ENCODE measurements at places on chromosomes 12 and 14.

DNA sequence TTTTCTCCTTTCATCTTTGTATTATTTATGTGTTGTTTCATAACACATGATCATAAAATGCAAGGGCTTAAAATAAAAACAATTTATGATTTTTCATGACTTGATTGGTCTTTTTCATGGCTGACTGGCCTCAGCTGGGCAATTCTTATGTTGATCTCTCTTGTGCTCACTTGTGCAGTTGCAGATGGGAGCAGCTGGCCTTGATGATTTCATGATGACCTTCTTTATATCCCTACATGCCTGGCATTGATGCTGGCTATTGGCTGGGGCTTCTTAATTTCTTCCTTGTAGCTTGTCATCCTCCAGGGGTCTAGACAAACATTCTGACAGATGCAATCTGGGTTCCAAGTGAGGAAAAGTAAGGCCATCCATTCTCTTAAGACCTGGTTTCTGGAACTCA is 1832.8 kb upstream of the FLRT2 start:
- DNase-seq: no peak

- no peak for DNase-seq
Measured at GRCh38 chr12:11886339-11886738, 184.4 kb upstream of the BCL2L14 start.

DNA sequence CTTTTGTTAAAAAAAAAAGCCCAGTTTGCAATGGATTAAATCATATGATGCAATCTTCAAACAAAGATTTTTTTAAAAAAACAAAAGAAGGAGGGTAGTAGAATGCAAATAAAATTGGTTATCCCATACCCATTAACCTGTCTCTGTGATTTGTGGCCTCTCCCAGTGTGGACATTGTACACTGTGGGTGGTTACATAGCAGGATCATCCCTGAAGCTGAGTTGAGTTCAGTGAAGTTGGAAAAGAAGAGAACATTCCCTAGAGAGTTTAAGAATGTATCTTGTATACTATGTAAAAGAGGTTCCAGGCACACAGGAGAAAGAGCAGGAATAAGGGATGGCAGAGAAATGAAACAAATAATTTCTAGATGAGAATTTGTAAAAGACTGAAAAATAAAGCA is 142.4 kb upstream of the SLC16A7 start:
- DNase-seq: no peak

GRCh38 chr14:68586896-68587751 is 205.7 kb downstream of the ZFP36L1 start:
- DNase-seq: no peak

DNA sequence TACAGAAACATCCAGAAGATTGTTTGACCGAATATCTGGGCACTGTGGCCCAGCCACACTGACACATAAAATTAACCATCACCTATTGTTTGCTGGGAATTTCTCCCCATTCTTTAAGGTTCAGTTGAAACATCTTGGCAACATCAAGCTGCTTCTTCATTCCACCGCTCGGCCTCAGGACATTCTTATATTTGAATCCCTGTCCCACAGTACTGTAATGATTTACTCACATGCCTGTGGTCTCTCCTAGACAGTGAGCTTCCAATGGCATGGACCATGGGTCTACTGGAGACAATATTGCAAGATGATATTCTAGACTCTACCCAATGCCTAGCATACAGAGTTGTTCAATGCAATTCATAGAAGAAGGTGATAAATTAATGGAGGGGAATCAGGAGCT is 56.1 kb downstream of the EMP1 start:
- DNase-seq: no peak

GRCh38 chr14:29672831-29673230 is 254.8 kb downstream of the PRKD1 start:
- DNase-seq: no peak

DNA sequence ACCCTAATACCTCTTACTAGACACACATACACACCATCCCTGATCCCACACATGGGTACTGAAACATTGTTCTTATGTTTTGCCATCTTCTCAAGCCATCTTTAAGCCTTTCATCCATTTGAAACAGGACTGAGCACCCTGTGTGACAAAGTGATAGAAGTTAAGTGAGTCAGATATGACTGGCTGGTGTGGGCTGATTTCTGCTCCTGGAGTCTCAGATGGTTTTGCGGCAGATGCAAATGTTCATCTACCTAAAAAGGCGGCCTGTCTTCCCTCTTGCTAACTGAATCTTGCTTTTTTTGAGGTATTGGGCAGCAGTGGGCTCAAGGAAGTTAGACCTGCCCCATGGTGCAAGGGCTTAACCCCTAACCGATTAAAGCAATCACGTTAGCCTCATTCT is 30.4 kb upstream of the PKP2 start:
- DNase-seq: no peak

DNA sequence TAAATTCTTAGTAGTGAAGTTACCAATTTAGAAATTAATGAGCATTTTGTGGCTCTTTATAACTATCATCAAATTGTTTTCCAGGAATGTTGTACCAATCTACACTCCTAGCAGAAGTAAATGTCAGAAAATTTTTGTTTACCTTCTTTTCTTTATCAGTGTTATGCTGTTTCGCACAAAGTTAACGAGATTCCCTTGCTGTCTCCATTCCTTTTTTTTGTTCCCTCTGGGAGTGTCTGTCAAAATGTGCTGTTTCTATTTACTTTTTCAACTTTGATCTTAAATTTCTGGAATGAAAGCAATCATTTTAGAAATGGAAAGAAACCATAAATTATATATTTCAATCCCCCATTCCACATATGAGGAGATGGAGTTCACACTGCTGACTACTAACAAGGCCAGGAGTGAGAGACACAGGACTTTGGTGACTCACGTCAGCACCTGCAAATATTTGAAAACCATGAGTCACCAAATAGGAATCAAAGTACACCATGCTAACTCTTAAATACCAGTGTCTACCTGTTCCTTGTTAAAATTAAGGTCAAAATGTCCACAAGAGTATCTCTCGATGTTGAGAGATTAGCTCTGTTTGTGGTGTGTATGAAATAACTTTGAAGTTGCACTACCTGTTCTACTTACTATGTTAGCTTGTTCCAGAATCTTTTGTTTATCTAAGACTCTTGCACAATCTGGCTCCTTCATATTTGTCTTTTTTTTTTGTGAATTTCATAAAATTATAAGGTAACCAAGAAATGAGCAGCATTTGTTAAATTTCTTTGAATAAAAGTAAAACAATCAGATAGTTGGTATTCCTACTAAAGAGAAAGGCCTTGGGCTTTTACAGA is 106.0 kb downstream of the RMST start:
- no peak for DNase-seq

DNA sequence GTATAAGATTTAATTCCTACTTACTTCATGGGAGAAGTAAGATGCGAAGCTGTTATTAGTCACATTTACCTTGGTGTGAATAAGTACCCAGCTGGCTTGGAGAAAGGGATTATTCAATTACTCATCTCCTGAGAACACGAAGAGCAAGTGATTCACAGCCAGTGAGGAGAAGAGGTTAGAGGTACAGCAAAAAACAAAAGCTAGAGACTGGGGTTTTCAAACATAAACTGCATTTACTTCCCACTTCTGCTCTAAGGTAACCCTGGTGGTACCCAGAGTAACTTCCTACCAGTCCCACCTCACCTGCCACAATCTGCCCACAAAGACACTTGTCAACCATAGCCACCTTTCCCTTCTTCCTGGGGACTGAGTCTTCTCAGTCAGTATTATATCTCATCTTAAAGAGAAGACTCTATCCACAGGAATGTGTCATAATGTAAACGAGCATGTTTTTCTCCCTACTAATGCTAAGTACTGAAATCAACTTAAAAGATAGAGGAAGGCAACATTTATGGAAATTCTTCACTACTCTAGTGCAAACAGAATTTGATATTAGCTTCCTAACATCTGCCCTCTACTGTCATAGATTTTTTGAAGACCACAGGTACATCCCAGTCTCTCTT is 6.0 kb upstream of the IL22 start:
- DNase-seq: no peak

GRCh38 chr12:51841727-51842126 is 6.8 kb downstream of the FIGNL2 start:
- DNase-seq: no peak

DNA sequence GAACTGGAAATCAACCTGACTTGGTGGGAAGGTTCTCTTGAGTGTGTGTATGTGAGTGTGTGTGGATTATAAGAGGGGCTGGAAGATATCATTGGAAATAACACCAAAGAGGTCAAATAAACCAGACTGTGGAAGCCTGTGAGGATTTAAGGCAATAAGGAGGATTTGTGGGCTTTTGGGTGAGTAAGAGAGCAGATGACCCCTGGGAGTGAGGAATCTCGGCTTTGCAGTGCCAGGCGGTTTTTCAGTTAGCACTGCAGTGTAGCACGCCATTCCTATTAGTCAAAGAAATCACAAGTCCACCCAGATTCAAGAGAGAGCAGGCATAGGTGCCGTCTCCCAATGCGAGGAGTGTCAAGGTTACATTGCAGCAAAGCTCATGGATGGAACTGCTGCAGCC is 63.3 kb downstream of the CALM1 start:
- DNase-seq: no peak

GRCh38 chr12:78406828-78407227 is 457.7 kb upstream of the SYT1 start:
- no peak for DNase-seq

GRCh38 chr14:35419429-35419841 is 14.9 kb upstream of the NFKBIA start:
- no peak for DNase-seq

DNA sequence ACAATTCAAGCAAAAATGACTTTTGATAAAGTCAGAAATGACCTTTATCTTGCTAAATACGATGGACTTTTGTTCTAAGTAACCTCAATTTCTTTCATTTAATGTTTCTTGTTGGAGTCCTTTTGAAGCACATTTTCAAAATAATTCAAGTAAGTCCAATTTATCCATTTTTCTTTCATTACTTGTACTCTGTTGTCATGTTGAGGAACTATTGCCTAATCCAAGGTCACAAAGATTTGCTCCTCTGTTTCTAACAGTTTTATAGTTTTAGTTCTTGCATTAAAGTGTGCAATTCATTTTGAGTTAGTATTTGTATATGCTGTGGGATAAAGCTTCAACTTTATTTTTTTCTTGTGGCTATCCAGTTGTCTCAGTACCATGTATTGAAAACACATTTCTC is 66.7 kb downstream of the CCER1 start:
- DNase-seq: no peak

GRCh38 chr12:40248585-40249297 is 23.9 kb downstream of the LRRK2 start:
- DNase-seq: no peak

GRCh38 chr14:74579447-74580274 is 32.4 kb downstream of the LTBP2 start:
- DNase-seq: peak; percentile 41

DNA sequence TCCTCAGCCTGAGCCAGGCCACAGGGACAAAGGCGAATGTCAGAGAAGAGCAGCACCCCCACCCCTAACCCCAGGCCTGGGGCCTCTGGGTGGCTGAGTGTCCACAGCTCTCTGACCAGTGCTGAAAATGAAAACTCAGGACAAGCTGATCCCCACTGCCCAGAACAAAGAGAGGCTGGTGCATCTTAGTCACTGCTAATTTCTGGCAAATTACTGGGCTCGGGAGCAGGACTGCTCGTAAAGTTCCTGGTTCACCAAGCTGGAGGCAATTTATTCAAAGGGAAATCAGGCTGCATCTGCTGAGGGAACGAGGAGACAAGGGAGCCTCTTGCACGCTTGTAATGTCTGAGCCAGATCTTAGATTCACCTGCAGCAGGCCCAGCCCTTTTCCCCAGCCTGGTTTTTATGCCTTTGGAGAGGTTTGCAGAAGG is 43.2 kb downstream of the CALM1 start:
- DNase-seq: no peak

GRCh38 chr12:118064608-118065007 is 3.6 kb upstream of the WSB2 start:
- no peak for DNase-seq

DNA sequence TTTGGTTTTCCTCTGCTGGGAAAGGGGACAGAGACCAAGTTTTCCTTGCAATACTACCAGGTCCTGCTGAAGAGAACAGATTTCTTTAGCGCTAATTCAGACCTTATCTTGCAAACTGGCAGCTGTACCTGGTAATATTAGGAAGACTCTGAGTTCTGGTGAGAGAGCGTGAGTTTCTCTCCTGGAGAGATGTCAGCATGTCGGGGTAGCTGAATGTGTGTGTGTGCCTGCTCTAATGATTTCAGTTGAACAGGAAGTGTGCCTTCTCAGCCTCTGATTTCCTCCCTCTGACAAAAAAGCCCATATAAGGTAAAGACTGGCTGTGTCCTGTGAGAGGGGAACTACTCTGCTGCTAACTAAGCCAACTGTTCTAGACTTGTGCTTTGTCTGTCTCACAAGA is 10.3 kb upstream of the ERP27 start:
- DNase-seq: no peak

DNA sequence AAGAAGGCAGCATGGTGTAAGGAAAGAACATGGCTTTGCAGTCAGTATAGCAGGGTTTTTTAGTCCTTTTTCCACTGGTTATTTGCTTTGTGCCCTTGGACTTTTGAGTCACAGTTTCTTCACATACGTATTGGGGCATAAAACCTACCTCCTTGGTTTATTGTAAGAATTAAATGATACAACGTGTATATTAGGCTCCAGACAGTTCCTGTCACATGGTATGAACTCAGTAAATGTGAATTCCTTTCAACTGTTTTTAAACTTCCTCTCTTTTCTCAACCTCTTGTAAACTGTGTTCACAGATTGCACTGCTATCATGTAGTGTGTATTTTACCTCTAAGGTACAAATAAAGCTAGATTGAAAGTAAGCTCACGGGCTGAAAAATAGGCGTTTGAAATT is 29.5 kb downstream of the MSRB3 start:
- DNase-seq: no peak

DNA sequence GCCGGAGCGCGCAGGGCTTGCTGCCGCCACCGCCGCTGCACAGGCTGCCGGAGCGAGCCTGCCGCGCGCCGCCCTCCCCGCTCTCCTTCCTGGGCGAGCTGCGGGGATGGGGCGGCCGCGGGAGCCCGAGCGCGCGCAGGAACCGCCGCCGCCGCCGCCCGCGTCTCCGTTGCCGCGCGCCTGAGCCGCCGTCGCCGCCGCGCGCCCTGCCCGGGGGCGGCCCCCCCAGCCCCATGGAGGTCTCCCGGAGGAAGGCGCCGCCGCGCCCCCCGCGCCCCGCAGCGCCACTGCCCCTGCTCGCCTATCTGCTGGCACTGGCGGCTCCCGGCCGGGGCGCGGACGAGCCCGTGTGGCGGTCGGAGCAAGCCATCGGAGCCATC is 352 bp downstream of the PLXNC1 start:
- no peak for DNase-seq

- DNase-seq: no peak
Measured at GRCh38 chr12:43655586-43655985, 103.0 kb downstream of the PUS7L start.

GRCh38 chr12:57523706-57524614 is 1.3 kb downstream of the MBD6 start:
- no peak for DNase-seq

DNA sequence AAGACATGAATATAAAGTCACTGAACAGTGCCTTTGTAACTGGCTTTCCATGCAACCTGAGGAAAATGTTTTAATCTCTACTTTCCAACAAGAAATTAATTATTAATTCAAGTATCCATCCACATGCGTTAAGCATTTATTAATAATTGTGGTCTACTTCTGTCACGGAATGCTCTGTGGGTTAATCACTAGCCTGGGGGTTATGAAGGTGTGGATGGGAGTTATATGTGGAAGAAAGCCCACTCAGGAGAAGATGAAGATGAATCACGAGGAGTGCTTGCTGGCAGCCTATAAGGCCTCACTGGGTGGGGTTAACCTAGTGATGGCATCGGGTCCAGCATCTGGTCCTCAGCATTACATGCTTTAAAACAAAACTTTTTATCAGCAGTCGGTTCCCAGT is 99.5 kb upstream of the AVPR1A start:
- DNase-seq: no peak

Data from stimulated activated CD4-positive, alpha-beta T cell treated with anti-CD3 and anti-CD28 coated beads, TNF-alpha, amount 100 ng/mL, for 48 hours (primary cell).